SHP77 (cell line): ENCODE measurements at places on chromosomes 12 and 14.

DNA sequence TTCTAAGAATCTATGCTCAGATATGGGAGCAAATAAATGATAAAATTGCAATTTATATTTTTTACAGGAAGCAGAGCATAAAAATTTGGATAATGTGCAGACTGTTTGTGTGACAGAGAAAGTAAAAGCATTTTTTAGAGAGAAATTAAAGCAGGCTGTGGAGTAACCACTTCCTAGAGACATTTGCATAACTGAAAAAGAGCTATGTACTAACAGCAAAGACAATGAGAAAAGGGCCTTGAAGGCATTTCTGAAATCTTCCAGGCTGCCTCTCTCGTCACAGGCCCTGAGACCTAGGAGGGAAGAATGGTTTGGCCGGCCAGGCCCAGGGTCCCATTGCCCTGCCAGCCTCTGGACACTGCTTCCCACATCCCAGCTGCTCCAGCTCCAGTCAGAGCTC is 247.2 kb downstream of the ALX1 start:
- no peak for DNase-seq

DNA sequence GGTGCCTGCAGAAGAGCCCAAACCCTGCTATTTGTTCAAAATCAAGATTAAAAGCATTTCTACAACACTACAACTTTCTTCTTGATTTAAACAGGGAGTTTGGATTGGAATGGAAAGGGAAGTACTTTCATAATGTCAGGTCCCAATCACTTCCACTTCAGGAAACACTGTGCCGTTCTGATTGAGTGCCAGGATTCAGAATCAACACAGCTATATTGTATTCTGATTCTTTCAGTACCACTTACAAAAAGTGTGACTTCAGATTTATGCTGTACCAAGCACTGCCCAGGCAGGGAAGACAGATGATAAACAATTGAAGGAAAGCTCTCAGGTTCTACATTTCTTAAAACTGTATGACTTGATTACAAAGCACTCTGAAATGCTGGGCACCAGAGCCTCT is 3.2 kb downstream of the TDP1 start:
- DNase-seq, result no peak

- no peak for DNase-seq
These were observed 46.2 kb downstream of the BCAT1 start for GRCh38 chr12:24902511-24903328.

- no peak for DNase-seq
These were observed 67.1 kb upstream of the DCN start for GRCh38 chr12:91249518-91250272.

- DNase-seq, result no peak
These were observed 79.9 kb downstream of the BBS10 start for GRCh38 chr12:76268267-76268666.

DNA sequence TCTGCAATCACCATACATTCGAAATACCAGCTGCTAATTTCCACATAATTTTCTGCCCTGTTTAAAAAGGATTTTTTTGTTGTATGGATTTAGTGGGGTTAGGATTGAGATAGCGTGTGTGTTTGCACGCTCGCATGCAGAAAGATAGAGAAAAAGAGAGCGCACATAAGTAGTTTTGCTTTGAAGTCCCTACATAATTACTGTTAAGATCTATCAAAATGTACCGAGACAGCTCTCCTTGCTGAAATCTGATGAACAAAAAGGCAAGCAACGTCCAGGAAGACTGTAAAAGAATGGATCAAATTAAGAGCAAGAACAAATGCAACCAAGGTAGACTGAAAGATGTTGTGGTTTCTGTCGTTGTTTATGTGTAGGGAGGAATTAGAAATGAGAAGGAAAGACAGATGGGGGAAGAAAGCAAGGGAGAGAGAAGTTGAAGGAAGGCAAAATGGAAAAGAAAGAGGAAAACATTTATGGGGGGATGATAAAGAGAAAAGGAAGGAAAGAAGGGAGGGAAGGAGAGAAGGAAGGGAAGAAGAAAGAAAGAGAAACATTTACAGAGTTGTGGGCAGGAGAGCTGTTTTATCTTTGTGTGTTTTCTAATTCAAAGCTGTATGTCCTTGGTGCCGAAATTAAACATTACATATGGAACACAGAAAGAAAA is 522.3 kb downstream of the MED13L start:
- DNase-seq, result no peak

GRCh38 chr12:2284857-2285256 is 232.1 kb downstream of the CACNA1C start:
- peak; percentile 21 for DNase-seq

- no peak for DNase-seq
These were observed 37.8 kb upstream of the TC2N start for GRCh38 chr14:91904956-91905645.

DNA sequence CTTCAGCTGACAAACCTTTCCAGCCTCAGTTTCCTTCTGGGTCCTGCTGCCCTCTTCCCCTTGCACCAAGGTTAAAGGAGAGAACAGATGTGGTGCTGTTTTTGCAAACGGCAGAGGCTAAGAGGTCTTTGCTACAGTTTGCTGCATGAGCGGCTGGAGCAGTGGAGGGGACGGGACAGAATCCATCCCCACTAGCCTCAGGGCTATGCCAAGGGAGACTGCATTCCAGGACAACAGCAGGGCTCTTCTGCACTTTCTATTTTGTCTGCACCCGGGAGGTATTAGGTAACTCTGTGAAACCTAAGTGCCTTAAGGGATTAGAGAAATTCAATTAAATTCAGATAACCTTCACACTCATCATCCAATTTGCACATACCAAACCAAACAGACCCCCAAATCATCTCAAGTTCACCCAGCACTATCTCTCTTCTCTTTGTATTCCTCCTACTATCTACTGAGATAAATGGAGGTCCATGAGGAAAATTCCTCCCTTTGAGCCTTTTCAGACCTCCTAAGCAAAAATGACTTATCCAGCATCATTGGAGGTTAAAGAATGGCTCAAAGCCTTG is 103.8 kb upstream of the VRK1 start:
- no peak for DNase-seq

DNA sequence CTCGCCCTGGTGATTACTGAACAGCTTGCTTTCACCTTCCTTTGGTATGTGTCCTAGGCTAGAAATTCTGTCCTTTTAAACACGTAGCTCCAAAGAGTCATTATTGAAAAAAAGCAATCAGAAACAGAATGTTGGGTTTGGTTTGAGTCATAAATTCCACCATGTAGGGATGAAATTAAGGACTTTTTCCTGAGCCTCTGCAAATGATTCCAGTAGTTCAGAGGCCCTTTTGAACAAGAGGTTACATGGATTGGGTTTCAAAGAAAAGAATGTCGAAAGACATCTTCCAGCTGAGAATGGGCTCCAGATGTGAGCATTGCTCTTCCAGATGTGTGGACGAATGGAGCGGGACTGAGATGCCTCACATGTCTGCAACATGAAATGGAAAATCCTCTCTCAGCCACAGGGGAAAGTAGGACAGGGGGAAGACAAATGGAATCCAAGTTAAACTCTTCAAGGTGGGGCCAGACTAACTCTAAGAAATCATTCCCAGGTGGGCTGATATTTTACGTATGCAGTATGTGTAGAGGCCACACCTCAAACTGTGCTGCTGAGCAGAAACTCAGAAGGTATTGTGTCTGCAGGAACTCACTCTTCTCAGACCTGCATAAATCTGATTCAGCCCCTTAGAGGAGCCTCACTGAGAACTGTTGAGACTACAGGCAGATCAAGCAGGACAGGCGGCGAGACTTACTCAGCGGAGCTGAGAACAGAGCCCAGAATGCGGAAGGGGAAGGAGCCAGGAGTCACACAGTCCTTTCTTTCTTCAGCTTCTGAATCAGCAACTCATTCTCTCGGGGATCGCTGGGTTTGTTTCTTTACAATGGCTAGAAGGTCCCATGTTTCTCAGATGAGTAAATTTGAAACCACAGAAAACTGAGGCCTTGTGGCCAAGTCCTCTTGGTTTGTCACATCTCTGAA is 23.3 kb upstream of the EMP1 start:
- DNase-seq, result no peak

- no peak for DNase-seq
These were observed 5.2 kb downstream of the MYBPC1 start for GRCh38 chr12:101599771-101600484.

DNA sequence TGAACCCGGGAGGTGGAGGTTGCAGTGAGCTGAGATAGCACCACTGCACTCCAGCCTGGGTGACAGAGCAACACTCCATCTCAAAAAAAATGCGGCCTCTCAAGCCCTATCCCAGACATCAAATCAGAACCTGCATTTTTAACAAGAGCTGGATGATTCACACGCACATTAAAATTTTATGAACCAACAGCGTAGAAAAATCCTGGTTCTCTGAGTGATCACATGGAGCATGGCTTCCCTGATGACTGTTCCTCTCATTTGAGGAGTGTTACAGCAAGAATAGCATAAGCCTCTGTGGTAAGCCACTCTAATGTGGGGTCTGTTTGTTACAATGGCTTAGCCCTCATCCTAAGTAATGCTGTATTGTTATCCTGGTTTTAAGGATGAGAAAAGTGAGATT is 163.6 kb downstream of the BRMS1L start:
- DNase-seq, result no peak

DNA sequence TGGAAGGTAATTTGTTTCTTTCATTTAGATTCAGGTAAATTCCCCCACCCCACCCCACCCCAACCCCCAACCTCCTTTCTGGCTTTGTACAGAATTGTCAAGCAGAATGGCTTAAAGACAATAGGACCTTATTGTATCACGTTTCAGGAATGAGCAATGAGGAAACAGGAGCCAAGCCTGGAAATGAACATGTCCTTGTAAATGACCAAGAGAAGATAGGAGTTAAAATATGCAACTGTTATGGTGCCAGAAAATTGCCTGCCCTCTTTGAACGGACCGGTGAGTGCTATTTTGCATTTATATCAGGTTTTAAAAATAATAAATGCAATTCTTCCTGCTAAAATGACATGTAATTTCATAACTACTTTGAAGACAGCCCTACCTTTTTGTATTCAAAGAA is 141.6 kb upstream of the PELI2 start:
- DNase-seq, result no peak

- no peak for DNase-seq
These were observed 178.1 kb downstream of the DPF3 start for GRCh38 chr14:72715850-72716228.

GRCh38 chr14:94381149-94382030 is 7.0 kb downstream of the SERPINA1 start:
- DNase-seq, result no peak

- no peak for DNase-seq
These were observed 6.2 kb upstream of the SYCP3 start for GRCh38 chr12:101745481-101745880.

DNA sequence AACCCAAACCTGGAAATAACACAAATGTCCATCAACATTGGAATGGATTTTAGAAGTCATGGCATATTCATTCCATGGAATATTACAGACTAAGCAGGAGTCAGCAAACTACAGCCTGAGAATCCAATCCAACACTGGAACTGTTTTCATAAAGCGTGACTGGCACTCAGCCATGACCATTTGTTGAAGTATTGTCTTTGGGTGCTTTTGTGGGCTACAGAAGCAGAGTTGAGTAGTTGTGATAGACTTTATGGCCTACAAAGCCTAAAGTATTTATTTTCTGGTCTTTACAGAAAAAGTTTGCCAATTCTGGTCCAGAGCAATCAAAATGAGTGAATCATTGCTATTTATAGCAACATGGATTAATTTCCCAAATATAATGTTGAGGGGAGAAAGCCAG is 34.5 kb upstream of the FRS2 start:
- no peak for DNase-seq

DNA sequence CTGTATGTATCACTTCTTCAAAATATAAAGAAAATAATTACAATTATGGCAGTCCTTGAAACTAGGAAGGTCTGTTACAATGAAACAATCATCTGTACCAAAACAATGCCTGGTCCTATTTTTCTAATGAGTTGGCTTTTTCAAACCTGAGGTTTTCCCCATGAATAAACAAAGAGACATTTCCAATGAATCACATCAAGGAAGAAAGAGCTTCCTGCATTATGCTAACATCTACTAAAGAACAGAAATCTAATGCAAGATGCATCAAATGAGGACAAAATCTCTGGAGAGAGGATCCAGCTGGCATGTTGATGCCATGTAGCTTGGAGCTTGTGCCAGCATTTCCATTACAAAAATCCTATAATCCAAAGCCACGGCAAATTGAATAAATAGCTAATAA is 29.3 kb downstream of the NIN start:
- DNase-seq, result no peak
